T1000 (cell line): ENCODE measurements at places on chromosomes 2 and 18.

DNA sequence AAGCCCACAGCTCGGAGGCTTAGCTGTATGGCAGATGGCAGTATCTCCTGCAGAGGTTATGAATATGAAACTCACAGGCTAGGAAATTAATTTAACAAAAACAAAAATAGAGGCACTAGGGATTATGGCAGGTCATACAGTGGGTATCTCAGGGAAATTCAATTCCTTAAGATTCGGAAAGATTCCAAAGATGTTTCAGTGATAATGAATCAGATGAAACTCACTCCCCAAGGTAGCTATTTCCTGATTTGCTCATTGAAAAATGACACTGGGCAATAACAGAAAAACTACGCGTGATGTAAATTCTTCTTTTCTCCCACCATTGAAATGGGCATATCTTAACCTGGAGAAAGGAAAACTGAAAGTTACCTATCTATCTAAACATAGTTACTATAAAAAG is 414.1 kb downstream of the STK39 start:
- no peak for DNase-seq

- no peak for DNase-seq
Measured at GRCh38 chr2:220006152-220006621, 378.8 kb downstream of the SLC4A3 start.

GRCh38 chr2:77169426-77169825 is 352.8 kb downstream of the LRRTM4 start:
- no peak for DNase-seq

- DNase-seq, result no peak
Measured at GRCh38 chr2:107721586-107721985, 105.1 kb upstream of the RGPD4 start.

GRCh38 chr2:231531883-231532755 is 1.9 kb upstream of the NMUR1 start:
- DNase-seq, result no peak

DNA sequence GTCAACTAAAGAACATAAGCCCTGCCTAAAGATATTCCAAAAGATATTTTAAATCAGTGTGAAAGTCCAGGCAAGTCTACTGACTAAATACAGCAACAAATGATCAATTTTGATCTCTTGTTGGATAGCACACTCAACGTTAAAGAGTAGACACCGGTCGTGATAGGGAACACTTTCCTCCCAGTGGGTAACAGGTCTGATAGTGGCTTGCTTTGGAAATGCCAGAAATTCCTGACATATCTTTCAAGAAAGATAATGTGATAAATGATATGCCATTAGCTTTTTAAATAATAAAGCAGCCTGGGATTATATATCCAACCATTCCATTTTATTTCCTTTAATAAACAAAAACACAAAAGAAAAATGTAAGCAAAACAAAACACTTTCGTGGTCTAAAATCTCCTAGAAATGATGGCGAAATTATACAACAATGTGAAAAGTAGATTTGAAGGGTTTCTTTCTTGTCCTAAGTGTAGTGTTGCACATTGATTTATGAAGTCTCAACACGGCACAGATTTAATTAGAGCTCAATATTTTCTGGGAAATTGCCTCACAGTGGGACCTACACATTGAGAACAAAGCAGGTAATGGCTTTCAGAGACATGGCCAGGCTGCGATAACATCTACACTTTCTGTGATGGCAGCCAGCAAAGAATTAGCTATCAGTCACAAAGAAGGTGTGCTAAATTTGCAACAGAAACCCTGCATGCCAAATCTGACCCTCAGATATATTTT is 158.6 kb downstream of the PPP1R1C start:
- DNase-seq, result no peak

DNA sequence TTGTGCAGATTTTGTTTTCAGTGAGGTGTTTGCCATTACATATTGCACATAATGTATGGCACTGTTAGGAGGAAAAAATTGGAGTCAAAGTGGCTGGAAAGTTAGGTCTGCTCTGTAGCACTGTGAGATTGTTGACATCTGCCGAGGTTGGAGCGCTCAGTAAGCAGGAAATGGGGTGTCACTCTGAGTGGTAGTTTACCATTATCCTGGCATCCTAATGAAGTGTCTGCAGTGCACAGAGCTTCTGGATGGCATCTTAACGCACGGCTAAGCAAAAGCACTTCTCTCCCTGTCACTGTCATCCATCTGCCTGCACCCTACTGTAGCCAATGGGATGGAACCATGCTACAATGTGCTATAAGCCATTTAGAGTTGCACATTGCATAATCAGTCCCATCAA is 561.9 kb downstream of the ARHGAP15 start:
- no peak for DNase-seq

- no peak for DNase-seq
Measured at GRCh38 chr2:181685150-181685688, 4.9 kb upstream of the NEUROD1 start.

GRCh38 chr2:166361351-166362153 is 14.2 kb downstream of the SCN9A start:
- DNase-seq, result no peak

DNA sequence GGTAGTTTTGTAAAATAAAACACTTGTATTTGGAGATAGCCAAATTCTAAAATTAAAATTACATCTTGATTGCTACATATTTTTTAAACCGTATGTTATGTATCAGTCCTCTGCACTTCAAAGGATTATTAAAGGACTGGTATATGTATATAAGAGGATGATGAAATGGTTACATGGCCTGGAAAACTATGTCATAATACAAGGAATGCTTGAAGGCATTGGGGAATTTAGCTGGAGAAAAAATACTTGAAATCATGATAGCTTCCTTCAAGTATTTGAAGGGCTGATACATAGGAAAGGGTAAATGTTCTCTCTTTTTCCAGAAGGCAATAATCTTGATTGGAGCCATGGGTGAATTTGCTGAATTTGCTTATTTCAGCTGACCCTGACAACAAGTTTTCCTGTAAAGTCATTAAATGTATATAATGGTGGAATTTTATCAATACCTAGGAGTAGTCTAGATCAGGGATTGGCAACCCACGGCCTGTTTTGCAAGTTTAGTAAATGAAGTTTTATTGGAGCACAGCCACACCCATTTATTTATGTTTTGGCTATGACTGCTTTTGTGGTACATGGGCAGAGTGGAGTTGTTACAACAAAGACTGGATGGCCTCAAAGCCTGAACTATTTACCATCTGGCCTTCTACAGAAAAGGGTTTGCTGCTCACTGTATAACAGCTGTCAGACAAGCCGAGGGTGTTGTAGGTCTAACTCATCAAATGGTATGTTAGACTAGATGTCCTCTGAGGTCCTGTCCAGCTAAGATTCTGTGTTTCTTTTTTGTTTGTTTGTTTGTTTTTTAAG is 34.4 kb downstream of the ACYP2 start:
- no peak for DNase-seq

DNA sequence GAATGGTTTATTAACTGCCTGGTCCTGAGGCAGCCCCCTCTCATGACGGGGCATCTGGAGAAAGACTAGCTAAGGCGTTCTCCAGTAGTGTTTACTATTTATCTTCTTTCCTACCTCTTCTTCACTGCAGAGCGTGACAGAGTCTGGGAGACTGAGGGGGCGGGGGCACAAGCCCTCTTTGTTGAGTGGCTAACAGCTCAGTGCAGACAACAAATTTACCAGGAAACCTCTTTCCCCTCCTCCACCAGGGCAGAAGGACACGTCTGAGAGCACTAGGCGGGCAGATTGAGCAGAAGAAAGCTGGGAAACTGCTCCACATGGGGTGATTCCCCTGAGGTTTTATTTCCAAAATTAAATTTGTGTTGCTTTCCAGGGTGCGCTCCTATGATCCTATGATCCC is 322.1 kb downstream of the CNTNAP5 start:
- DNase-seq, result no peak

- no peak for DNase-seq
Measured at GRCh38 chr2:25251422-25252273, 83.3 kb upstream of the POMC start.

DNA sequence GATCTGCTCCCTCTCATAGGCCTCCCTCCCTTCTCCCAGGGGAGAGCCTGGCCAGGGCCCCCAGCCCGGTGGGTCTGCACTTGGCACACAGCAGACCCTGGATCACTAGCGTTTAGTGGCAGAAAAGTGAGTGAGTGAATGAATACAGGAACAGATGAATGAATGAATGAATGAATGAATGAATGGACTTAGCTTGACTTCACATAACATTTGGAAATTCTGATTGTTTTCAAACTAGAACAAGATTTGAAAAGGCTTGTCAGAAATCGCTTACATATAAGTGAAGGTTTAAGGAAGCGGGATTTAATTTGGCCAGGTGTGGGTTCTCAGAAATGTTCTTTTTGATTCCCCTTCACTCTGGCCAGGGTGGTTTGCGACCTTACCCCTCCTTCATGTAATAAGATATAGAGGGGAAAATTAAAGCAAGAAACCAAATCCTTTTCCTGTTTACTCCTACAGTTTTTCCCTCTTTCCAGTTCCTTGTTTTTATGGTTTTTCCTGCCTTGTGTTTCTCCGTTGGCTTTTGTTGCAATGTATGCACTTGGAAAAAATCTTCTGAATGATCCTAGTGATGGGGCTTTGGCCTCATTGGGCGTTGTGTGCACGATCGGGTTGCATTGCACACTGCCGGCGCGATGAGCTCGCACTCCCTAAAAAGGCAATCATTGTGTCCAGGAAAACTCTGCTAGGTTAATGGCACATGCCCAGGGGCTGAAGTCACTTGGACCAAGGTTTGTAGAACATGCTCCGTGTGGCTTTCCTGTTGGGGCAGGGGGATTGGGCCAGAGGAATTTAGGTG is 16.4 kb downstream of the LRRFIP1 start:
- no peak for DNase-seq

DNA sequence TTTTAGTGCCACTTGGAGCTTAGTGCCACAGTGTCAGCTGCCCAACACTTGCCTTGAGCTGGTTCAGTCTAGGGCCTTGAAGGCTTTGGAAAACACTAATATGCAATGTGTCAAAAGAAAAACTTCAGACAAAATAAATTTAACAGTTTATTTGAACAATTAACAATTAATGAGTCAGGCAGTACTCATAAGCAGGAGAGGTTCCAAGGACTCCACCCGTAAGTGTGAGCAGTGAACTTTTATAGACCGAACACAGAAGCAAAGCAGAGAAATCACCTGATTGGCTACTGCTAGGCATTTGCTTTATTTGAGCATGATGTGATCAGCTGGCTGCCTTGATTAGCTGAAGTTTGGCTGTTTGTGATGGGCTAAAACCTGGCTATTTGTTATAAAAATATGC is 49.5 kb upstream of the TBC1D8 start:
- no peak for DNase-seq

GRCh38 chr2:107745100-107745499 is 81.6 kb upstream of the RGPD4 start:
- DNase-seq, result no peak

DNA sequence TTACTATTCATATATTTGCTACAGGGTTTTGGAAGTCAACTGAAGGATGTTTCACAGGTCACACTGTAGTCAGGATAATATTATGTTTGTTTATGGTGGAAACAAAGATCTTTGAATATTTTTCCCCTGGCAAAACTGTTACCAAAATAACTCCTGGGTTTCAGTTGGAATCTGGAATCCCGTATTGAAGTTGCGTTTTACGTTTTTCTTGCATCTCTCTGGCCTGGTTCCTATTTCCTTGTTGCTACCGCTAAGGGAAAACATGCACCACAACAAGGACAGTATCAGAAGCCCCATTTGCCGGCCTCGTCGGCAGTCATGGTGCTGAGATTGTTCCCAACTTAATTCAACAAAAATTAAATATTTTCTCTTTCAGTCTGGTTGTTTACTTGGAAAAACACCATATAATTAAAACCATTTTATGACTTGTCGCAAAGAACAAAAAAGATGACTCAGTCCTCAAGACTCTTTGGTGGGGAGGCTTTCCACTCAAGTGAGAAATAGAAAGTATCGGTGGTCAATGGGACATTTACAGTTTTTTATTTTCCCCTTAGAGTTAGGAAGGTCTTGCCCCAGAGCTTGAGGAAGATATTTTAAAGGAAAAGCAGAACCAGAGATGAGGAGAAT is 42.3 kb downstream of the EN1 start:
- DNase-seq, result no peak

DNA sequence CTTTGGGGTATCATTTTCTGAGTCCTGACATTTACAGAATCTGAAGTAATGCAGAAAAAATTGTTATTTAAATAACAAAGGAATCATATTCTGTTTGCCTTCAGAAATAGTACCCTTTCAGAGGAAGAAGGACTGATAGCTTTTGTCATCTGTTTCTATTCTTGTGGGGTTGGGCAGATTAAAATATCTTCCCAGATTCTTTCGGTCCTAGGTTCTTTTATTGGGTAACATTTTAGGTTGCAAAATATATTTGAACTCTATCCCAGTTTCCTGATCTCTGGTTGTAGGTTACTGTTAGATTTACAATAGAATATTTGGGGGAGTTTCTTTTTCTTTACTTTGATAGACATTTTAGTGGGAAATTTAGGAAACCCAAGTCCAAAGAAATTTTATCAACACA is 550.5 kb downstream of the SPAG16 start:
- DNase-seq, result no peak

- no peak for DNase-seq
Measured at GRCh38 chr2:241576293-241576654, 17.7 kb downstream of the BOK start.

GRCh38 chr2:222358876-222359275 is 60.1 kb upstream of the PAX3 start:
- DNase-seq, result no peak

DNA sequence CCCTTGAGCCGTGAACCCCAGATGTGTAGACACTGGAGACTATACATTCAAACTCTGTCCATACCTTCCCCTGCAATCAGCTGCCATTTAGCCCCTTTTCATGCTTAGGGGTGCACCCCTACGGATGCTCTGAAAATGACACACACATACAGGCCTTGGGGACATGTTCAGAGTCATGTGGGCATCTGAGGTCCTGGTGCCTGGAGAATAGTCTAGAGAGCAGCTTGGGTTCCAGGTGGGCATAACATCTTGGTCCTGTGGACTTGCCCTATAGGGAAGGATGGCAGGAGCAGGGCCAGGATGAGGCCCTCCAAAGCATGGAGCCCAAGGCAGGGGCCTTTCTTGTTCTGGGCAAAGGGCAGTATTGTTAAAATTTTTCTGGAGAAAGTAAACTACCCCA is 9.9 kb upstream of the FHOD3 start:
- no peak for DNase-seq

DNA sequence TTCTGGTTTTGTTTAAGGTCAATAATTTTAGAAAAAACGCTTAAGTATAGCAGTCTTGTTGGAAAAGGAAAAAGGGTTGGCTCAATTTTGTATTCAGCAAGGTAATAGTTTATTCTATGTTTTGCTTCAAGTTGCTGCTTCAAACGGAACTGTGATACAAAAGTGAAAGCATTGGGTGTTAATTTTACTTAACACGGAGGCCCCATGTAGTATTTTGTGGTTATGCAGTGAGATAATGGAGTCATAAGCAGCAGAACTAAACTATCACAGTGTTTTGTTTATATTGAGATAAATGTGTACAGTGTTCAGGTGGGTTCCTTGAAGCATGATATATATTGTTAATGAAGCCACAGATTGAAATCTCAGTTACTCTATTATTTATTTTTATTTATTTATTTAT is 67.0 kb upstream of the LYPD6B start:
- no peak for DNase-seq

- no peak for DNase-seq
Measured at GRCh38 chr2:40150266-40150665, 301.6 kb downstream of the SLC8A1 start.

GRCh38 chr18:43868497-43868995 is 591.3 kb upstream of the SYT4 start:
- DNase-seq, result no peak
